ENCODE measurements at places on chromosomes 5 and 9. TPM values are rescaled to one million over a fixed set of nuclear protein-coding genes. Genes with fewer than 3 reads are reported as not detected.

- DNase-seq = no peak
These were observed 1144.9 kb upstream of the C9orf72 start for GRCh38 chr9:28718226-28718625.

- no peak for DNase-seq
These were observed 43.9 kb downstream of the PDZD2 start for GRCh38 chr5:31682851-31683250.

GRCh38 chr5:68500813-68501212 is 285.3 kb downstream of the PIK3R1 start:
- DNase-seq = no peak

DNA sequence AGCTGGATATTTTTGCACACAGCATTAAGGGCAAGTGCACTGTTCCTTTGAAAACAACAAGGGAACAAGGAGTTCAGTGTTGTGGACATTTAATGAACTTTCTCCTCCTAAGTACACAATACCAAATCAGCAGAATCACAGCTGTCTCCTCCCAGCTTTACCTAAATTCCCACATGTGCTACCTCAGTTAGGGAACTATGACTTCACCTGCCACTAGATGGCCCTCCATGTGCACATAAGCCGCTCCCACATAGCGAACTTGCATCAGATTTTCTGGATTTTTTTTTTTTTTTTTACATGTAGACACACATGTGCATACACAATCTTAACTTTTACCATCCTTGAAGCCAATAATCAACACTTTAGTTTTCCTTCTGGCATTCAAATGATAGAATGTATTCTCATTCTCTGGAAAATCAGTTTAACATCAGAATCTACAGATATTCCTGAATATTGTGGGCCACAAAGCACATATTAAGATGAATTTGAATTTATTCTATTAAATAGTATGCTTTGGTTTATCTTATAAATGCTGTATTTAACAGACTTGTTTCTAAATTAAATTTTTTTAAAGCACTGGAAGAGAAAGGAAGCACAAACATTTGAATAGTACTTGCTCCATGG is 123.6 kb downstream of the PALM2AKAP2 start:
- peak; percentile 53 for DNase-seq

GRCh38 chr5:67004730-67005350 is 191.8 kb downstream of the CD180 start:
- no peak for DNase-seq

GRCh38 chr9:4260661-4261060 is 39.2 kb downstream of the GLIS3 start:
- peak; percentile 17 for DNase-seq

DNA sequence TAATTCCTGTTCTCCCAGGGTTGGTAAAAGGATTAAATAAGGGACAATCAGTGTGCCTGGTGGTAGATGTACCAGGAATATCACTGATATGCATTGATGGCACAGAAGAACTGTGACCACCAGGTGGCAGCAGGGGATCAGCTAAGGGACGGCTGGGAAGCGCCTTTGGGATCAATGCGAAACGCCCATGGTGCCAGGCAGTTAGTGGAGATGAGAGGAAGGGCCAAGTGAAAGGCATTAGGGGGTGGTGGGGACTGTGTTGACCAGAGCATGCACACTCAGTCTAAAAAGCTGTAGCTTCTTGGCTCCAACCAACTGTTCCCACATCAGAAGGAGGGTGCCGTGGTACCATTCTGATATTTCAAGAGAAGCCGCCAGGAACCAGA is 55.6 kb downstream of the ARHGEF37 start:
- DNase-seq = peak; percentile 56

- DNase-seq = no peak
These were observed 21.4 kb downstream of the SPZ1 start for GRCh38 chr5:80341016-80341775.

- no peak for DNase-seq
These were observed 2.3 kb downstream of the TUT7 start for GRCh38 chr9:86351880-86352279.

DNA sequence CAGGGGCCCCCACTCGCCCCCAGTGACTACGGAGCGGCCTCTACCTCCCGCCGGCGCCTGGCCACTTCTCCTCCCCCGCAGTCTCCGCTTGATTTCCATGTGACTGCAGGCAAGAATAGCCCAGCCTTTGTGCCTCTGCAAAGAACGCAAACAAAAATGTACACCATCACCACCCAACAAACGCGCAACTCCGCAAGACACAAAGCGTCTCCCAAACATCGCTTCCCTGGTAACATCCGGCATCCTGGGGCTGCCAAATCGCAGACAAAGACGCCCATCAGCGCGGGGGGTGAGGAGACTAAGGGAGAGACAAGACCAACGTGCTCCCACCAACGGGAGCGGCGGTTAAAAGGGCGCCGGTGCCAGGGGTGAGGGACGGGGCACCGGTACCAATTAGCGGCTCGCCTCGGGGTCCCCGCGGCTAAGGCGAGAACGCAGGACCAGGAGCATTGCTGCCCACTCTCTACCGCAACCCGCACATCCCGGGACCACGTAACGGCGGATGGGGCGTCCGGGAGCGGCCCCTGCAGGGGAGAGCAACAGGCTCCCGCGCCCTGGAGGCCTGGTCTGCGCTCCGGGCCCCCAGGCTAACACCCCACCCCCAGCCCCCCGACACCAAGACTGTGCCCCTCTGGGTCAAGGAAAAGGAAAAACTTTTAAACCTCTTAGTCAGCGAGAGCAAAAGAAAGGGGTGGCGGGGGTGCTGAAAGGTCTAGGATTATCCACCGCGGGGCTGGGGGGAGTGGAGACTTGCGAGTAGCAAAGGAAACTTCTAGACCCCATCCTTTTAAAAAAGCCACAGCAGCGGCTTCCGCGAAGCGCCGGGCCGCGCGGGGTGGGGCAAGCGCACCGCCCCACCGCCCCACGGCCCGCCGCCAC is 885 bp downstream of the MPDZ start:
- peak; percentile 30 for DNase-seq

- peak; percentile 70 for DNase-seq
These were observed 240.7 kb downstream of the CSNK1G3 start for GRCh38 chr5:123752552-123753179.

DNA sequence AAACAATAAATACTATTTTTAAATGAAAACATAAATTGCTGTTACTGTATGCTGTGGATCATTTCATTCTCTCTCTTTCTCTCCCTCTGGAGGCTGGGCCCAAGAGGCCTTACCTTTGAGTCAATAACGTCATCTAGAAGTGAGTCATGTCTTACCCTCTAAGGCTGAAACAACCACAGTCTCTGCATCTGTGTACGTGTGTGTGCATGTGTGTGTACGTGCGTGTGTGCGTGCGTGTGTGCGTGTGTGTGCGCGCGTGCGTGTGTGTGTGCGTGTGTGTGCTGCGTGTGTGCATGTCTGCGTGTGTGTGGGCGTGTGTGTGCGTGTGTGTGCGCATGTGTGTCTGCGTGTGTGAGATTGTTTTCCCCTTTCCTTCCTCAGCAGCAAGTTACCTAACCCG is 13.6 kb upstream of the IL17B start:
- peak; percentile 73 for DNase-seq

GRCh38 chr9:104977168-104977567 is 49.2 kb upstream of the ABCA1 start:
- no peak for DNase-seq

DNA sequence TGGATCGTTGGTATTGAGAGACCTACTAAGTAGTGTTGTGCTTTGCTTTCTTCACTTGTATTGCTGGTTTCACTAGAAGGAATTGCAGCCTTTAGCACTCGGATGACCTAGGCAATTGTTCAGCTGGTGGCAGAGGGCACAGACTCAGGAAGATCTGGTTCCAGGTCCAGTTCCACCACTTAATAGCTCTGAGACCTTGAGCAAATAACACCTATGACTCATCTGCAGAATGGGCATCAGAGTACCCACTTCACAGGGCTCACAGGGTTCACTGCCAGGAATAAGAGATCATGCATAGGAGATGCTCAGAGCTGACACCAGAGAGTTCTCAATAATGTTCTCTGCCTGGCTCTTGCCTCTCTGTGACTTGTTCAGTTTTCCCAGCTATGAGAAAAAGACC is 133.6 kb downstream of the SIL1 start:
- DNase-seq = peak; percentile 20

DNA sequence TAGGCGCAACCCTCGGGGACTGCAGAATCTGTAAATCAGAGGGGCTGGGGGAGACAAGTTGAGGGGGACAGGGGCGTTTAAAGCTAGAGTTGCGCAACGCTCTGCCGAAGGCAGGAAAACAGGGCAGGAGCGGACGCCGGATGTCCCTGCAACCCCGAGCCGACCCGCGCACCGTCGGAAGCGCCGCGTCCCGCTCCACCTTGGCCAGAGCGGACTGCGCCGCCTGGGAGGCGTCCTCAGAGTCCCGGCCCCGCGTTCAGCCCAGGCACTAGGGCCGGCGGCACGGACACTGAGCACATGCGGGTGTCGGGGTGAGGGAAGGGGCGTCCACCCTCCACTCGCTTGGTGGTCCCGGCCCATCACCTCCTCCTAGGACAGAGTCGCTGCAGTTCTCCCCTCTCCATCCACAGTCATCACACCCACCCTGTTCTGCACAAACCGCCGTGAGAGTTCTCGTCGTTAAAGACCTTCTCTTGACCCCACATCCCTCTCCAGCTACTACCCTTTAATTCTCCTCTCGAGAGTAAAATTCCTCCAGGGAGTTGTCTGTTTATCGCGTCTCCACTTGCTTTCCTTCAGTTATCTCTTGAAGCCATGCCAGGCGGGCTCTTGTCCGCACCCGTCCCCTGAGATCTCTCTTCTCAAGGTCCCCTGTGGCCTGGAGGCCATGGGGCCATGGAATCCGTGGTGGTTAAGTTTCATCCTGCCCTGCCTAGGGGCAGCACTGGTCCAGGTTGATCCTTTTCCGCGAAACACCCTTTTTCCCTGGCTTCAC is 796 bp upstream of the PDLIM7 start:
- DNase-seq = peak; percentile 23

DNA sequence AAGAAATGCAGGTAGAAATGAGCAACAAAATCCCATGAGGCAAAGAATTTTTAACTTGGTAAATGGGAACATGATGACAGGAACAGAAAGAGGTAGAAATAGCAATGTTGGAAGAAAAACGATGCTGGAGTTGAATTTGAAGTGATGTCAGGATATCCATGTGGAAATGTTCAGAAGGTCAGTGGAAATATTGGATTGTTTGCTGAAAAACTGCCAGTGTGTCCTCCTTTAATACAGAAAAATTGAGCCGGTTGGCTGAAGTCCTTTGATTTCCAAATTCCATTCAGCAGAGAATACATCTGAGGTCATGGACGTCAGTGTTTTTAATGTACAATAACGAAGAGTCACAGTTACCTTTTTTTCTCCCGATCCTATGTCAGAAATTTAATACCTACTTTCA is 110.0 kb upstream of the DMAC1 start:
- DNase-seq = no peak

- DNase-seq = peak; percentile 84
These were observed 790.1 kb upstream of the ZNF608 start for GRCh38 chr5:125536582-125536981.

DNA sequence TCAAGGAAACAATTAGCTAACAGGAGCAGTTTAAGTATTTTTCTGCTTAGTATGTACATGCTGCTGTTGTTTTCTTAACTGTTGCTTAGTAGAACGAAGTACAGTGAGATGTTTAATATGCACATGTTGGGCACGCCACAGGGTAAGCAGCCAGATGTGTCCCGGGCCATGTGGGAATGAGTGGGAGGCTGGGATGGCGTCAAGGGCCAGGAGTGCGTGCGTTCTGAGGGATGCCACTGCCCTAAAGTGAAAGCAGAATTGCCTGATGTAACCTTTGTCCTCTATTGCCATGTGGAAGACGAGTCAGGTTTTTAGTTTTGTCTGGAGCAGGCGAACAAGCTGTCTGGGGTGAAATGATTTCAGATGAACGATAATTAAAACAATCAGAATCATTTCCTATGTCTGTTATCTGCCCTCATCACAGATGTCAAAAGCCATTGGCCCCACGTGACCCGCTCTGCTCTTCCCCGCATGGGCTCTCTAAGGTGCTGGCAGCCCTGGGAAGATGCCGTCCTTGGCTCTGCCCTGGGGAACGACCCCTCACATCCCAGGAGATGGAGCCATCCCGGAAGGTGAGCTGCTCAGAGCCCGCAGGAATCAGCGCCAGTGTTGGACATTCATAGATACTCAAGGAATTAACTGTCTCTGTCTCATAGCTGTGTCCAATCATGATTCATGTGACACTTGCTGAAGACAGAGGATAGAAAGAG is 356.6 kb upstream of the IRX4 start:
- DNase-seq = no peak

DNA sequence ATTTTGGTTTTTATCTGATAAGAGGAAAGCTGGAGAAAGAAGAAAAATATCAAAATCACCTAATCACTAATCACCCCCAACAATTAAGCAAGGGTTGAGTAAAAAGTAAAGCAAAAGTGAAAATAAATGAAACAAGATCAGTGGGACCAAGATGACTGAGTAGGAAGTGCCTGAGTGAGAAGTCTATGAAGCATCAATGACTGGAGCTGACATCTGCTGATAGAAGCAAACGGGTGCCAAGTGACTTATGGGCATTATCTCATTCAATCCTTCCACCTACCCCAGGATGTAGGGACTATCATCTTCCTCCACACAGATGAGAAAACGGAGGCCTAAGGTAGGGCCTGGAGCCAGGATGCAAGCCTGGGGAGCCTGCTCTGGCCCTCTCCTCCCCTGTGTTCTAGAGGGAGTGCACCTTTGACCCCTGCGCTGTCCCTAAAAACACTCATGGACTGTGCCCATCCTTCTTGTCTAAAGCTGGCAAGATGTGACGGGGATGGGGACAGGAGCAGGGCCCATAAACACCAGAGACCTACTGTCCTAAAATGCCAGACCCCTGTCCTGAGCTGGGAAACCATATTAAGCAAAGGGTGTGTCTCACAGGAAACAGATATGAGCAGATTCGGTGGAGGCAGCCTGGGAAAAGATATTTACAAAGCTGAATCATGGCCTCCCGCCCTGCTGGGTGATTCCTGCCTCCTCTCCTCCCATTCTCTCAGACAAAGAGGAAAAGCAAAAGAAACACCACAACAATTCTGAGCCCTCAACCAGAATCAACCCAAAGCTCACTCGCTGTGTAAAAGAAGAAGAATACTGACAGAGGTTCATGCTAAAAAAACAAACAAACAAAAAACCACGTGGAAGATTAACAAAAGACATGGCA is 116.0 kb downstream of the AUH start:
- peak; percentile 28 for DNase-seq

- DNase-seq = no peak
These were observed 51.7 kb downstream of the CCDC180 start for GRCh38 chr9:97359147-97359546.

- DNase-seq = no peak
These were observed 187.7 kb upstream of the RGMB start for GRCh38 chr5:98585661-98586310.

GRCh38 chr5:132859889-132860437 is 6.3 kb downstream of the GDF9 start:
- no peak for DNase-seq

The SPATA6L gene
- 0.91 TPM for polyA plus RNA-seq

The TXN gene
- 760 TPM for polyA plus RNA-seq

The SLC34A3 gene
- polyA plus RNA-seq = not detected

The SH3TC2 gene
- 13.9 TPM for polyA plus RNA-seq

The BHMT gene
- polyA plus RNA-seq = not detected

The WDR38 gene
- not detected for polyA plus RNA-seq

The PCDHGC4 gene
- 0.14 TPM for polyA plus RNA-seq

The GFRA3 gene
- polyA plus RNA-seq = not detected

The FST gene
- polyA plus RNA-seq = 324 TPM

The SH3PXD2B gene
- polyA plus RNA-seq = 14.1 TPM

The FABP6 gene
- polyA plus RNA-seq = not detected

The PIP5K1B gene
- not detected for polyA plus RNA-seq

Measured in mammary epithelial cell (primary cell).